ENCODE measurements at places on chromosomes 16 and 17.

DNA sequence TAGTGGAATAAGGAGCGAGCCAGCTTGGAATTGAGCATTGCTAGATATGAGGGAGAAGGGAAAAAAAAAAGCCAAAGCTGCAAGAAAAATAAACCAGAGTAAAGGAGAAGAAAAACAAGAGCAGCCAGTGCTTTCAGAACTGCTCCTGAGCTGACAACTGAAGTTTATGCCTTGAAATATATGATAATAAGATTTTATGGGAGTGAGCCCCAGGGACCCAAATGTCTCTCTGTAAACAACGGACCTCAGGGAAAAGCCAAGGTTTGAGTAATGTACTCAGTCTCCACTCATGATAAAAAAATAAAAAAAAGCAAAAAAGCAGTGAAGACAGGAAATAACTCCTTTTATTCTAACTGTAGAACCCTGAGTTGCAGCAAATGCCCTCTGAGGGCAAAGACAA lies 132.6 kb downstream of the SNX11 start:
- no peak for DNase-seq

GRCh38 chr17:6843241-6843880 lies 11.8 kb upstream of the TEKT1 start:
- DNase-seq, result no peak

DNA sequence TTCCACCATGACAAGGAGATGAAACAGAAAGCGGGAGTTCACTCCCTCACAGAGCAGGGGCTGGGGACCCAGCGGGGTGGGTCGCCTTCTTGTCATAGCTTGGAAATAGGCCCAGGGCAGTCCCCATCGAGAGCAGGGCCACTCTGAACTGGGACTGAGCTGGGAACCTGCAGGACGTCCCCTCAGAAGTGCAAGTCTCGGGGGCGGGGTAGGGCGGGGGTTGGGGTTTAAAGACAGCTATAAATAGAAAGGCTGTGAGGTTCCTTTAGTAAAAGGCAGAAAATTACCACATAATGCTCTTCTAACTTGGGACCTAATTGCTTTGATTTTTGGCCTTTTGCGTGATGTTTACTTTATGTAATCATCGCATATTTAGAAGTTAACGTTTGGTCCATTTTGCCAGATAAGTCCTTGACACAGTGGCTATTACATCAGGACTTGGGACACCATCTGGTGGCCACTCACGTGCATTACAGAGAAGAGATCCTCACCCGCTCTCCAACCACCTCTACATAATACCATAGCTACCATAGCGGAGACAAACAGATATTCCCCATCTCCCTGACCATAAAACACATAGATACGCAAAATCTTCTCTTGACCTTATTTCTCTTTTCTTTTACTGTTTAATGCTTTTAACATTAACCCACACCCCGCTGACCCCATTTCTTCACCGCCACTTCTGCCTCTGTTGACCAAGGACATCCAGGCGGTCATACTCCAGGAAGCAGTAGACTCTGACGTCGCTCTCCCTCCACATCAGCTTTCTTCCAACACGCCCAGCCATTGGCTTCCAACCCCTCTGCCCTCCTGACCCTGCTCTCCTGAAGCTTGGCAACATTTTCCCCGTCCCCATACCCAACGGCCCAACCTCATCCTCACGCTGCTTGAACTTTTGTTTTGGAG lies 27.5 kb upstream of the PIK3R6 start:
- peak; percentile 55 for DNase-seq

GRCh38 chr16:27363797-27364196 lies 38.2 kb upstream of the IL21R start:
- DNase-seq, result no peak

- no peak for DNase-seq
Observed at GRCh38 chr16:84756830-84757229, 57.0 kb downstream of the USP10 start.

DNA sequence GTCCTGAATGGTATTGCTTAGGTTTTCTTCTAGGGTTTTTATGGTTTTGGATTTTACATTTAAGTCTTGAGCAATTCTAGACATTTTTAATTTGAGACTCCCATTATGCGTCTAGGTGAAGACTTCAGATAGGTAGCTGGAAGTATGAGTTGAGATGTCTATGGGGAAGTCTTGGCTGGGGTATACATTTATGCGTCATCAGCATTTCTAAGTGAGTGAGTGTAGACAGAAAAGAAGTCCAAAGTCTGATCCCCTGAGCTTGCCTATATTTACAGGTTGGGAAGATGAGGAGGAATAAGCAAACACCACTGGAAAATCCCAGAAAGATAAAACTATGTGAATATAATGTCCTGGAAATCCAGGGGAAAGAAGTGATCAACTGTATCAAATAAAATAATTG lies 68.9 kb downstream of the KCNJ2 start:
- no peak for DNase-seq

DNA sequence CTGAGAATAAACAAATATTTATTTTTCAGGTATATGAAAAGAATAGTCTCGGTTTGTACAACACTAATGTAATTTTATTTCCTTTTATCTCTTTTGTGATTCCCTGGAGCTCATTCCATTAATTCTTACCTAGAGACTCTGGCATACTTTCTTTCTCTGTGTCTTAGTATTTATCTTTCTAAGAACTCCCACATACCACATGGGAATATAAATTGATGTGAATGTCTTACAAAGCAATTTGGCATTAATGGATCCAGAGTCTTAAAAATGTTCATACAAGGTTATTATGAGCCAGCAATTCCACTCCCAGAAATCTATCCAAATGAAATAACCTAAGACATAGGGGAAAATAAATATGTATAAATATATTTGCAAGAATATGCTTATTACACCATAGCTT lies 202.7 kb downstream of the CDH11 start:
- DNase-seq, result no peak

- no peak for DNase-seq
Observed at GRCh38 chr17:17320188-17320910, 17.2 kb downstream of the NT5M start.

DNA sequence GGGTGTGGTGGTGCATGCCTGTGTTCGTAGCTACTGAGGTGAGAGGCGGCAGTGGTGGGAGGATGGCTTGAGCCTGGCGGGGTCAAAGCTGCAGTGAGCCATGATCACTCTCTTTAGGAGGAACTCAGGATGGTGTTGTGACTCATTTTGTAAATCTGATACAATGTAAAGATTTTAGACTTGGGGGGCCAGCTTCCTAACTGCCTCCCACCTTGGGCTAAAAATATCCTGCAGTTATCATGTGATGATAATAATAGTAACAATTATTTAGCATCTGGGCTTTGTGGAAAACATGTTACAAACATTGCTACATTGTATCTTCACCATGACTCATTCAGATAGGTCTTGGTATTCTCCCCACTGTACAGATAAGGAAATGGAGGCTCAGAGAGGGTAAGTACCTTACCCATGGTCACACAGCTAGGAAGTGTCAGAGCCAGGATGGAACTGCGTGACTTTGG lies 7.4 kb downstream of the CTNS start:
- DNase-seq, result no peak

- no peak for DNase-seq
Observed at GRCh38 chr16:80330803-80331202, 210.0 kb upstream of the DYNLRB2 start.

DNA sequence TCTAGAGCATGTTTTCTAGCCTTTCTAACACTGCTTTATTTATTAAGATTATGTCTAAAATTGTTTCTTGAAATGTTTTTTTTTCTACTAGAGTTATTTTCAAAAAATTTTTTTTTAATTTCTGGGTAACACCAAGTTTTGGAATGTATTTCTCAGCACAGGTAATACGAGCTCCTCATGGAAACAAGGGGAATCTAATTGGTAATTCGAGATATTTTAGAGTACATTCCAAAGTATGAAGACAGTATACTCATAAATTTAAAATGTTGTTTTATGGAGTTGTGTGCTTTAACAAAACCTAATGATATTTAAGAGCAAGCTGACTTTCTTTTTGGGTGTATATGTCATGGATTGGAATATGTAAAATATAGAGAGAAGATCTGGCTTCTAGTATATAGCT lies 42.4 kb downstream of the OMG start:
- no peak for DNase-seq

- no peak for DNase-seq
Observed at GRCh38 chr17:7856011-7856810, 1.1 kb downstream of the NAA38 start.

DNA sequence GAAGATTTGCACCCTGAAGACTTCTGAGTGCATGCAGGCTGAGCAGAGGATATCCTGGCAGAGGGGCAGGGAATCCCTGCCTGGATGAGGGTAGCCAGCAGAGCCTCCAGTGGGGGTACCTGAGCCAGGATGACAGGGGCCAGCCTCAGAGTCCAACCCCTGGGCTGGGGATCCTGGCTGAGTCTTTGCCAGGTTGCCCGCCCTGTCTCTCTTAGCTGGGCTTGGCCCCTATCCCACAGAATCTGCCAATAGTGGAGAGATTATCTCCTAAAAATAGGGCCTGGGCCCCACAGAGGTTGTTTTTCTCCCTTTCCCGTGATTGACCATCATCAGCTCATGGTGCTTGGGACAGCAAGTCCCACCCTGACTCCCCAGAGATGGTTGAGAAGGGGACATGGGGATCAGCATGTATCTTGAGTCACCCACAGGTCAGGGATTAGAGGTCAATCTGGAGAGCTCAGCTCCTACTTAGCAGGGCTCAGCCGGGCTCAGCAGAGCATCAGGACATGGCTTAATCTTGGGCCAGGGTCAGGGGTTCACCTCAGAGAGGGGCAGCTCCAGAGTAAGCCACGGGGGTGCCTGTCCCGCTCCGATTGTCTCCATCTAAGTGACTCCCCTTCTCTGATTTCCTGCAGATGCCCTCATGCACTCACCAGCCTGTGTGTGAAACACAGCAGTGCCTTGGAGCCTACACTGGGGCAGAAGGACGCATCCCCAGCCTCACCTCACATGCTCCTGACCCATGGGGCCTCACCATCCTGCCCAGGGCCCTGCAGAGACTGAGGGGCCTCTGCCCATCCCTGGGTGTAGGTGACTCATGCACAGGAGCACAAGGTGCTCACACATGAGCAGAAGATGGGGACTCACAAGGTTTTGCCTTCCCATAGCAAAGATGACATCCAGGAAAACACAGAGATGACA lies 11.5 kb downstream of the CDH16 start:
- no peak for DNase-seq

GRCh38 chr17:9028988-9029570 lies 7.8 kb downstream of the NTN1 start:
- no peak for DNase-seq

- DNase-seq, result no peak
Observed at GRCh38 chr16:61770301-61770700, 265.9 kb downstream of the CDH8 start.

Data from GM18507 (cell line).